ENCODE measurements at places on chromosomes 1 and 21.

- DNase-seq = peak; percentile 17
Observed at GRCh38 chr1:233240829-233241682, 54.5 kb downstream of the PCNX2 start.

DNA sequence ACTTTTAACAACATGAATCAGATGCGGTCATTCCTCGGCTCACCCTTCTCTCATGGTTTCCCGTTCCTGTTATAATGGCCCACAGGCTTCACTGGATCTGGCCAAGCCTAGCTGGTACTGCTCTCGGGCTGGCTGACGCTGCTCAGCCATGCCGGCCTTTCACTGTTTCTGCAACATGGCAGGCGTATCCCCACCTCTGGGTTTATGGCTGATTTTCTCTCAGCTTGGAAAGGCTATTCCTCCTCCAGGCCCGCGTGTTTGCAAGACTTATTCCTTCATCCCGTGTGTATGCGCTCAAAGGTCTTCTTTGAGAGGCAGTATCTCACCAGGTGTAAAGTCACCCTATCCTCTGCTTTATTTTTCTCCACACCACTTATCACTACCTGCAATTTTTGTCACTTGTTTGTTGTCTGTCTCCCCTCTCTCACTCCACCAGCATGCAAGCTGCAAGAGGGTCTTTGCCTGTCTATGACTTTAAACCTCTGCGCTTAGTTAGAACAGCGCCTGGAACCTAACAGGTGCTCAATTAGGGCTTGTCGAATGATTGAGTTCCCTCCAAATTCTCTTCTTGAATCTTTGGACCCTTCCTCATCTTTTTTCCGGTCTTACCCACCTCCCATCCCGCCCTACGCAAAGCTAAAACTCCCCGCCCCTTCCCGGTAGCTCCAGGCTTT is 491 bp upstream of the RAP1A start:
- DNase-seq = peak; percentile 30

- DNase-seq = no peak
Observed at GRCh38 chr1:232704694-232705680, 75.1 kb upstream of the SIPA1L2 start.

DNA sequence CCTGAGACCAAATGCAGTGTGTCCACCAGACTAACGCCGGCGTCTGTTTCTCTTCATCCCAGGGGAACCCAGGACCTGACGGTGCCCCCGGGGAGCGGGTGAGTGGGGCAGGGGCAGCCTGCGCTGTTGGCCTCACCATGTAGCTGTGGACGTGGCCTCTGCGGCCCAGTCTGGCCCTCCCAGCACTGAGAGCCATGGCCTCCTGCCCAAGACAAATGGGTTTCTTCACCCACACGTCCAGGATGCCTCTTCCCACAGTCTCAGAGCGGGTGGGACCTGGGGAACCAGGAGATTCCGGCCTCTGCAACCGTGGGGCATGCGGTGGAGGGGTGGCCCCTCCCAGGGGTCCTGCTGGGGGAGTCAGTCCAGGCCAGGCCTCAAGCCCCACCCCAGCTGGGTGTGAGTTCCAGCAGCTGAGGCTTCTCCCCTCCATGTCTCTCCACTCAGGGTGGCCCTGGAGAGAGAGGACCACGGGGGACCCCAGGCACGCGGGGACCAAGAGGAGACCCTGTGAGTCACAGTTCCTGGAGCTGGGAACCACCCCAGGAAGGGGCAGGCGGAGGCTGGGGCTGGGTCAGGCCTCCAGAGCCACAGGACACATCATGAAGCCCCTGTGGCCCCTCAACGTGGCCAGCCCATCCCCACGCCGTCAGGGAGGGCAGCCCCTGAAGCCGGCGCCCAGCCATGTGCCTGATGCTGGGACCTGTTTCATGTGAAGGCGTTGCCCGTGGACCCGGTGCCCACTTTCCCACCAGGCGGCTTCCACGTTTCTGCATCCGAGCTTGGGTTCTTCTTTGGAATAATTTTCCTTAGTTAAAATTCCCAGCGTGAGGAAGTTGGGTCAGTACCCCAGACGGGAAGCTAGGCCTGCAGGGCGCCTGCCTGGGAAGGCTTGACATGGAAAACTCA is 11.0 kb downstream of the COL6A1 start:
- DNase-seq = peak; percentile 33

GRCh38 chr1:205631010-205631767 is 622 bp downstream of the ELK4 start:
- peak; percentile 81 for DNase-seq

DNA sequence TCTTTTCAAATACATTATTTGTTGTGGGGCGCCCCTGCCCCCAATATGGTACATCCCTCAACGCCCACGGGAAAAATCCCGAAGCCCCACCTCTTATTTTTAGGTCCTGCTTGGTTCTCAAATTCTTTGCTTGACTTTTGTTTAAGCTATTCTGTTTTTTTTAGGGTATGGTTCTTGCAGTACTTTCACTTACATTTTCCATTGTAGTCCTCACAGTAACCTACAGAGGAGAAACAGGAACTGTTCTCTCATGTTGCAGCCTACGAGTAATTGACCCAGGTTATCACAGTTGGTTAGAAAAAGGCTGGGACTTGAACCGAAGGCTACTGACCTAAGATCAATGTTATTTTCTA is 697 bp upstream of the C21orf91 start:
- DNase-seq = no peak

- DNase-seq = peak; percentile 85
Observed at GRCh38 chr1:19704247-19705113, 39.8 kb downstream of the HTR6 start.

DNA sequence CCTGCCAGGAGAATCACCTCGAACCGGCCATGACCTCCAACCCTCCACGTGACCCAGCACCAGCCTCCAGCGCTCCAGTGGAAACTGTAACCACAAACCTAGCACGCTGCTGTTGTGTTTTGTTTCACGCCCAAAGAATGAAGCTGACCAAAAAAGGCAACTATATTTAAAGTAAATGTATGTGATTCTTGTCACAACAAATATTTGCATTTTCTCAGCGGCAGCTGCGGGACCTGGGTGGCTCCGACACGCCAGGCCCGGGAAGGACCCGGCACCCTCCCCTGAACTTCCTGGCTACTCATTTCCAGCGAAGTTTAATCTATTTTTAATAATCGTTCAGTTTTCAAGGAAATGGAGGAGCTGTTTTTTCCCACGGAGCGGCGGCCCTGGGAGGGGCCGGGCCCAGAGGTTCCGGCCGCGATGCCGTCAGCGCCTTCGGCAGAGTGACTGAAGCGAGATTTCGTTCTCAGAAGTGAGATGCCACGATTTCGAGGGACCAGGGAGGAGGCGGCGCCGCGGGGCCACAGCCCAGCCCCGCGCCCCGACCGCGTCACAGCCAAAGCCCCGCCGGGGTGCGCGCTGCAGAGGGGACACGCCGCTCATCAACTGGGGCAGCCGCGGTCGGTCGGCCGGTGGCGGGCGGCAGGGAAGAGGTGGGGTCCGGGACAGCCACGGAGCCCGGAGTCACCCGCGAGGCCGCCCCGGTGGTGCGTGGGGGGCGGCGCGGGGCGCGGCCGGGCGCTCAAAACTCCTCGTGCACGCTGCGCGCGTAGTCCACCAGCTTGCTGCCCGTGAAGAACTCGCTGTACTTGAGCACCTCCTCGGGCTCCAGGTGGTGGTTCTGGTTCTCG is 3.0 kb upstream of the TNFRSF4 start:
- no peak for DNase-seq

DNA sequence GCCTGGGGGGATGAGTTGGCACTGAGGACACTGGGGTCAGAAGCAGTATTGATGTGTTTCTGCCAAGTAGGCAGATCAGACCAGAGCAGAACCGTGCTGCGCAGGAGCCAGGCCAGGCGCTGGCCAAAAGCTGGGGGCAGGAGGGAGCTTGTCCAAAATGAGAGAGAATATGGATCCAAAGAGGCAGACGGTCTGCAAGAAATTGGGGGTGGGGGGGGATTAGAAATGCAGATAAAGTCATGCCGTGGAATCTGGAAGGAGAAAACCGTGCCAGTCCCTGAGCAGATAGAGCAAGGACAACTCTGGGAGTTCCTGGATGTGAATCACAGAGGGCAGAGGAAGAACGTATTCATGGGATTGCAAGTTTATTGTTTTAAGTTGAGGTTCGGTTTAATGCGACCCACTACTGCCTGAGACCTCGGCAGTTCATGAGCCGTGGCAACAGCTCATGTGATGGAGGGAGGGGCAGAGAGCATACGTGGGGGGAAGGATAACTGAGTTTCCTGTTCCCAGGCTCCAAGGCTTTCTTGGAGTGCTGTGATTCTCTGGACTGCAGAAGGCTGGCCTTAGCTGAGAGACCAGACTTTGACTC is 224.0 kb downstream of the FGGY start:
- DNase-seq = peak; percentile 76

DNA sequence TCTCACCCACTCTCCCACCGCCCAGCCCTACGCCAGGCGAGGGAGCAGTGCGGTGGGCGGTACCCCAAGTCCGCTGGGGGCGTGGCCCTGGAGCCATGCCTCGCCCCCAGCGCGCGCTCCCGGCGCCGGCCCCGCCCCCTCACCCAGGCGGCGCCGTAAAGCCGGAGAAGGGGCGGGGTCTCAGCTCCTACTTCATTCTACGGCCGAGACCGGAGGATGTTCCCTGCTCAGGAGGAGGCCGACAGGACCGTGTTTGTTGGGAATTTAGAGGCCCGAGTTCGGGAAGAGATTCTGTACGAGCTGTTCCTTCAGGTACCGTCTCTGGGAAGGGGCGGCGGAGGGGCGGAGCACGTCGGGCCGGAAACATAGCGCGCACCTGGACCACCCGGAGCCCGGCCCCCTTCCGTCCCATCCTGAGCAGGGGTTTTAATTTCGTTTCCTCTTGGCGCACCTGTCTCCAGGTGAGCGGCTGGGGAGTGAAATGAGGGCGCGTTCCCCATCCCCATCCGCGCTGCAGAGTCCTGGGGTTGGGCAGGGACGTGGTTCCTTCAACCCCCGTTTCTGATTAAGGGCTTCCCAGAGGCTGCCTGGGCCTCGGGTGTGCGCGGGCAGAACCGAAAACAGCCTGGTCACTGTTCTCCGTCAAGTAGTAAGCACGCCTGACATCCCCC is at the start of gene RBM11:
Gene RBM11 (plus strand): TSS at position 187 of the 671 bp plus-strand sequence. CDS start 30 bp downstream, at position 217.
- DNase-seq = peak; percentile 84

DNA sequence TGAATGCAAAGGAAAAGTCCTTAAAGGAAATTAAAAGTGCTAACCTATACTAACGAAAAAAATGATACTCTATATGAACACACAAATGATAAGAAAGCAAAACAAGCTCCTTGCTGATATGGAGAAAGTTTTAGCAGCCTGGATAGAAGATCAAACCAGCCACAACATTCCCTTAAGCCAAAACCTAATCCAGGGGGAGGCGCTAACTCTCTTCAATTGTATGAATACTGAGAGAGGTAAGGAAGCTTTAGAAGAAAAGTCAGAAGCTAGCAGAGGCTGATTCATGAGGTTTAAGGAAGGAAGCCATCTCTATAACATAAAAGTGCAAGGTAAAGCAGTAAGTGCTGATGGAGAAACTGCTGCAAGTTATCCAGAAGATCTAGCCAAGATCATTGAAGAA is 3.4 kb downstream of the KRTAP23-1 start:
- no peak for DNase-seq

GRCh38 chr1:236774926-236775325 is 20.2 kb upstream of the MTR start:
- DNase-seq = no peak

GRCh38 chr21:30305136-30305535 is 15.0 kb downstream of the KRTAP26-1 start:
- no peak for DNase-seq

DNA sequence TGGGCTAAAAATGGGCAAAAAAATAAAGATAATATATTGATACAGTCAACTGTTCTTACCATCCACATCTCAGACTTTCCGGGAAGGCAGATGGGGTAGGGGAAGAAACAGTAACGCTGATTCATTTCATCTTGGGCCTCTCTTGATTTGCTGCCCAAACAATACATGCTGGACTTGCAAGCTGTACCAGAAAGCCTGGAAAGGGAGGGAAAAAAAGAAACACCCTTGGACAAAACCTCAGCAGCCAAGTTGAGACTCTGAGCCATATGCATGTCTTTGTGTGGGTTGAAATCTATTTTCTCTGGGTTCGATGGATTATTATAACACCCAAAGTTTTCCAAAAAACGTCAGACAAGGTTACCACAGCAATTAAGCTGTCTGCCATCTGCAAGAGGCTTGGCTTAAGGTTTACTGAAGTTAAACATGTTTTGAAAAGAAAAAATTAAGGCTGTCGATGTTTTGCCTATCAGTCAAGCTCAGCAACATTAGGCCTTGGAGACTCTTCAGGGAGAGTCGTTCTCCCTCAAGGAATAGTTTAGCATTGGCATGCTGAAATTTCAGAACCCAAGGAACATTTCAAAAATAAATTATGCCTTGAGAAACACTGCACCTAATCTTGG is 71.2 kb downstream of the PSMG1 start:
- no peak for DNase-seq

Measured in ovary (tissue), 10 donors.